ENCODE measurements at places on chromosomes 7 and 10.

- no peak for DNase-seq
Measured at GRCh38 chr10:15118615-15119014, 21.5 kb downstream of the RPP38 start.

DNA sequence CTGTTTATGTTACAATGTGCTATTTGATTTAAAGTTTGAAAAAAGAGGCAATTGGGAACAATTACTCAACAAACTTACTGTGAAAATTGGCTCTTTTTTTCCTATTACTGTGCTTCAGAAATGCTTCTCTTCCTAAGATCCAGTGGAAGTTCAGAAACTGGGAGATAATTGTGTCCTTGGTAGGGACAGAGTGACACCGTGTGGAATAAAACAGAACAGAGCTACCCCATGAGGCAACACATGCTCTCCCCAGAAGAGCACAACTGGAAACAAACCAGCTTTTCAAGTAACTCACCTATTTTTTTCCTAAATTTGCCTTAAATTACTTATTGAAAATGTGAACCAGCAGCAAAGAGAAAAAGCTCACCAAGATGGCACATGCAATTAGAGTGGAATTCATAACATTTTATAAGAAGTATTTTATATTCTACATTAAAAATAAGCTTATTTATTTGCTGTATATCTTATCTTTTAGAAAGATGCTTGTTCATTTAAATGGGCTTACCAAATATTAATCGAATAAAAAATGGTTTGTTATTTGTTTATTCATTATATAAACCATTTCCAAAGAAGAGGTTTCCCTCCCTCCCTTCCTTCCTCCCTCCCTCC is 346.1 kb upstream of the ANKRD30A start:
- DNase-seq, result peak; percentile 72

GRCh38 chr10:61836888-61837754 is 64.4 kb upstream of the ARID5B start:
- peak; percentile 50 for DNase-seq

DNA sequence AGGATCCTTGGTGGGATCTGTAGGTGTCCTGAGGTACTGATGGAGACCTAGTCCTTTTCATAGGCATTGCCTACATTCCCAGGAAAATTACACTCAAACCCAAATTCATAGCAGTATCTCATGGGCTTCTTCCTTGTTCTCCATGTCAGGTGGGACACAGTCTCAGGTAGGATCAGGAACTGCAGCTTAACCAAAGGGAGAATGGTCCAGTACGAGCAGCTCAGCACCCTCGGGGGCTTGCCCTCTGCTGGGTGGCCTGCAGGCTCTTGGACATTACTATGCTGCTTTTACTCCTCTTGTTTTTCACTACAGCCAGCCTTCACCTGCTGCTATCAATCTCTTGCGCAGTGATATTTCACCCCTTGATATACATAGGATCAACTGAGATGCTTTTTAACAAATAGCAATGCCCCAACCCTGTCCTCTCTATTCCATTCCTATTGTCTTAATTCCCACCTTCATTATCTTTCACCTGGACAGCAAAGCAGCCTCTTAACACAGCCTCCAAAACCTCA is 28.6 kb downstream of the PLA2G12B start:
- no peak for DNase-seq

DNA sequence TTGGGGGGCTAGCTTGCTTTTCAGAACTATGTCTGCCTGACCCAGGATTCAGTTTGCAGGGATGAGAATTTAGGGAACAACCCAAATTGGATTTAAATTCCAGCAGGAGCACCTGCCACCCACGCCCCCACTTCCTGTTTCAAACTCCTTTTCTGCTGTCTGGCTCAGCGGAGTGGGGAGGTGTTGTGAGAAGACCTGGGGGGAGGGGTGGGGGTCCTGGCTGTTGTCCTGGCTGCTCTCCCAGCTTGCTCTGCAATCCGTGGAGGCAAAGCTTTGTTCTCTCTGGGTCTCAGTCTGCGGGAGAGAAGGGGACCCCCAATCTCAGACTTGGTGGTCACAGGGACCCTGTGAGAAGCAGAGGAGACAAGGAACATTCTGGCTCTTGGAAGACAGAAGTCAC is 799 bp downstream of the KCNK18 start:
- no peak for DNase-seq

GRCh38 chr7:110557-111232 is 81.7 kb upstream of the FAM20C start:
- no peak for DNase-seq

DNA sequence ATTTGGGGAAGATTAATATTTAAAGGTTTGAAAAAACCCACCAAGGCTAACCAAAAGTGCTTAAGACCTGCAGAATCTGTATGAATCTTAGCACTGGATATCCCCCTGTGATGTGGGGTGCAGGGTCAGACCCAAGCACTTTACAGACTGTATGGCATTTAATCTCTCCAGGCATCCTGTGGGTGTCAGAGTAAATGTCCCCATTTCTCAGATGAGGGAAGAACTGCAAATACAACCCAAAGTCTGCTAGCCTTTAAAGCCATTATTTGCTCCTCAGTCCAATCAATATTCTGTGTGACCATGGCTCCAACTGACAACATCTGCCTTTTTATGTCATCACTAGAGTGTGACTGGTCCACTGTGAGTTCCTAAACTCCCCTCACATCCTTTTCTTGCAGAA is 10.0 kb upstream of the MBL2 start:
- no peak for DNase-seq

GRCh38 chr10:83649471-83649870 is 489.8 kb upstream of the GHITM start:
- no peak for DNase-seq

GRCh38 chr10:21961847-21962246 is 41.7 kb downstream of the DNAJC1 start:
- no peak for DNase-seq

- no peak for DNase-seq
Measured at GRCh38 chr10:75024971-75025523, 86.4 kb upstream of the SAMD8 start.

DNA sequence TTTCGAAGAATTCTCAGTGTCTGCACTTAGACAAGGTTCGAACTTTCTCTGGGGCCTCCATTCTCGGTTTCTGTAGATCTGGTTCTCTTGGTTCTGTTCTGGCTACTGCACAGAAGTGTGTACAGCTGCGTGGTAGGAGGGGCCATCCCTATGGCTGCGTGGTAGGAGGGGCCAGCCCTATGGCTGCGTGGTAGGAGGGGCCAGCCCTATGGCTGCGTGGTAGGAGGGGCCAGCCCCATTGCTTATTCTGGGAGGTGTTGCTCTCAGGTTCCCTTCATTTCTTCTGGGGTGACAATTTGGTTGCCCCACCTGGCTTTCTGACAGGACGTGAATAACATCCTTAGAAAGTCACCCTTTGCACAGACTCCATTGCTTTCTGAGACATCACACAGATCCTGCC is 65.2 kb upstream of the CHST15 start:
- DNase-seq, result no peak

DNA sequence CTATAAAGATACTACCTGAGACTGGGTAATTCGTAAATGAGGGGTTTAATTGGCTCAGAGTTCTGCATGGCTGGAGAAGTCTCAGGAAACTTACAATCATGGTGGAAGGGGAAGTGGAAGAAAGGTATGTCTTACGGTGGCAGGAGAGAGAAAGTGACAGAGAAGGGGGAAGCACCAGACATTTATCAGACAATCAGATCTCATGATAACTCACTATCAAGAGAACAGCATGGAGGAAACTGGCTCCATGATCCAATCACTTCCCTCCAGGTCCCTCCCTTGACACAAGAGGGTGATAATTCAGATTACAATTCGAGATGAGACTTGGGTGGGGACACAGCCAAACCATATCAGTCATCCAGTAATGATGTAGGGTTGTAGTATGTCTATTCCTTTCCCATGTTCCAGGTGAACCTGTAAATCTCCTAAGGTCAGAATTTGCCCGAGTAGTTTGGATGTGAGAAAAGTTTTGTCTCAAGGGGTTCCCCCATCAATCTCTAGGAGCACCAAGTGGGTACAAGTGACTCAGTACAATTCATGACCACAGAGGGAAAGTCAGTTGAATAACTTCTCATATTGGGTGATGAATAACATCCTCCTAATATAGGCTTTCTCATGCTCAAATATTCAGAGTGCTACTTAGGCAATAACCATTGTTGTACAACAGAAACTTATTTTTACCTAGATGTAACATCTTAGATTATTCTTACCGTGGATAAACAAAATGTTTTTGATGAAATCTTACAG is 39.7 kb upstream of the MTPN start:
- DNase-seq, result no peak

GRCh38 chr10:191703-192518 is 56.7 kb downstream of the ZMYND11 start:
- peak; percentile 11 for DNase-seq

- DNase-seq, result no peak
Measured at GRCh38 chr10:63237396-63237795, 104.3 kb downstream of the NRBF2 start.

- peak; percentile 44 for DNase-seq
Measured at GRCh38 chr7:130151591-130152492, 53.4 kb downstream of the TMEM209 start.

DNA sequence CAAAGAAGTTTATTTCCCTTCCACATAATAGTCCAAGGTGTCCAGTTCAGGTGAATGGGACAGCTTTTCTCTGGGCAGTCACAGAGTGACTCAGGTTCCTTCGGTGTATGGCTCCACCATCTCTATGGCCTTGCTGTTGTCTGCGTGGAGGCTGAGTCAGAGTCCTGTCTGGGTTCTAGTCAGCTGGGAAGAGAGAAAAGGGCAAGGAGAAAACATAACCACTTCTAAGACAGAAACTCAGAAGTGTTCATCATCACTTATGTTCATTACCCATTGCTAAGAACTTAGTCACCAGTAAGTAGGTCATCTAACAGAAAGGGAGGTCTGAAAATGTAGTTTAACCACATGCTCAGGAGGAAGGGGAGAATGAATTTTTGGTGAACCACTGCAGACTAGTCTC is 32.4 kb upstream of the CCDC7 start:
- peak; percentile 34 for DNase-seq

DNA sequence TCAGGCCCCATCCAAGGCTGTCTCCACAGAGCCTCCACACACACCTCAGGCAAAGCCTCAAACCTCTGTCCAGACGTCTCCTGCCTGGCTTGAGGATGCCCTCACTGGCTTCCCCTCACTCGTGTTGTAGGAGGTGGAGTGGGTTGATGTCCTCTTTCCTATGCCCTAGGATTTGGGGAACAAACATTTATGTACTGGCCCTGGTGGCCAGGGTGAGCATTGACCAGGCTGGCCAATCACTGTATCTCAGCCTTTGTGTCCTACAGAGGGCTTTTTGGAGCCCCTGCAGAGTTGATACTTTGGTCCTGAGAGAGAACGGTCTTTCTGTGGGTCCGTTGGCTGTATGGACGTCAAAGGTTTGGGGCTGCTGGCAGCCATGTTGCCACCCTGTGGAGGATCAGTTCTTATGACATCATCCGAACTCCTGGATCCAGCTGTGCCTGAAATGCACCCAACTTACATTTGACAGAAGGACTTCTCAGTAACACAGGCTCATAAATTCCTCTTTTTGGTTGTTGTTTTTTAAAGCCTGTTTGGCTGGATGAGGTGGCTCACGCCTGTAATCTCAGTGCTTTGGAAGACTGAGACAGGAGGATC is 2.3 kb upstream of the GRID2IP start:
- DNase-seq, result no peak

GRCh38 chr10:36157486-36157885 is 515.4 kb upstream of the FZD8 start:
- no peak for DNase-seq

DNA sequence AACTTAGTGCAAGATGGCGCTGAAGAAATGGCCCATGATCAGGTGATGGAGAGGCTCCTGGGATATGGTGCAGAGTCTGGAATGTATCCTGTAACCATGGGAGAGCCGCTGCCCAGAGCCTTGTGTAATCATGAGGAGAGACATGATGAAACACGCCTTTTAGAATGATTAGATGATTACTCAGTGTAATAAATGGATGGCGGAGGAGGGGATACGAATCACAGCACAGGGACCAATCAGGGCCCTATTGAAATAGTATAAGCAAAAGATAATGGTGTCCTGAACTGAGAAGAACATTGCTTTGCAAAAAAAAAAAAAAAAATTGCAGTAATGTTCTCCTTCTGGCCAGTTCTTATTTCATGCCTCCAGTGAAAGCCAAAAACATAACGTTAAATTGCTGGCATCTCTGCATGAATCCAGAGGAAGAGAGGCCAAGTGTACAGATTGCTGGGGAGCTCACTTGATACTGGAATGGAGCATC is 668.5 kb upstream of the AUTS2 start:
- no peak for DNase-seq

DNA sequence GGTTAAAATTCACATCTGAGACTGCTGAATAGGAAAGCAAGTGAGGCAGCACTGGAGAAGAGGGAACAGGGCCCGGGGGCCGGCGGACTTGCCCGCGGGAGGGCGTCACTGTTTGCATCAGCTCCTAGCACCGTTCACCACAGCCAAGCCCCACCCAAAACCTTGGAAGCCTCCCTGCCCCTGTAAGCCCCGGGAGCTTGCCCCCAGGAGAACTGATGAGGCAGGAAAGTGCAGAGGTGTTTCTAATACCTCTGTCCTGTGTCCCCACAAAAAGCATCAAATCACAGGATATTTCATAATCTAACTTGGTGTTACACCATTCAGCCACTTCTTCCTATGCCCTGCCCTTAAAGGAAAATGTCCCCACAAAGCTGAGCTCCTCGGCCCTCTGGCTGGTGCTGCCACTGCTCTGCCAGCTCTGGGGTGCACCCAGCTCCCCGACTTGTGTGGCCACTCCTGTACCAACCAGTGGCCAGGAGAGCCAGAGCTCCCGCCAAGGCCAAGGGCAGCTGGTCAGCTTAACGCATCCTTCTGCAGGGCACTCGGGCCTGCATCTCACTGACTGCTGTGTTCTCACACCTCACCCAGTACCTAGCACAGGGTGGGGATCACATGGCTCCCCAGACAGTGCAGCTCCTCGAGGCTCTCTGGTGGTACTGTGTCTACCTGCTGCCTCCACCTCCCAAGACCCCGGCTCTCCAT is 47.3 kb upstream of the CNPY1 start:
- peak; percentile 32 for DNase-seq

DNA sequence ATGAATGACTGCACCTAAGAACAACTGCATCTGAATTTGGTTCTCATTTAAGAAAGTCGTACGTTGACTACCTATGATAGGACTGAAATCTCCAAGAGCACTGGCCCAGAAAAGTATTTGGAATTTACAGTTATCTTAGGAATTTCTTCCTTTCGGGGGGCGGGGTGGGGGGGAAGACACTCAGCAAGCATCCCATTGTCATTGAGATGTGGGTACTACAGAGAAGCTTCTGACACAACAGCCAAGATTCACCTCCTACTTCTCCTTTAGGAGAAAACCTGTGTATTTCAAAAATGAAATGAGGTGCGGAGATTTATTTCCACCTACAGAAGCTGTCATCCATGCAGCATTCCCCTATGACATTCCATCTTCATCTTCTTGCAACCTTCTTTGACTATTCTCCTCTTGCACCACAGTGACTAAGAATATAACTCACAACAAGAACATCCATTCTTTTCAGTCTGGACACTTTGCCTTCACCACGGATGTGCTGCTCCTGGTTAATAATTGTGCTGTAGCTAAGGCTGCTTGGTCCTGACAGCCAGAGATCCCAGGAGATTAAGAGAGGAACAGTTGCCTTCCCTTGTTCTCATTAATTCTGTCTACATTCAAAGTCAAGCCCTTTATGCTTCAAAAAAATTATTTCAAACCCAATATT is 98.4 kb upstream of the FRMD4A start:
- no peak for DNase-seq
